ENCODE measurements at places on chromosomes 3 and 15.

DNA sequence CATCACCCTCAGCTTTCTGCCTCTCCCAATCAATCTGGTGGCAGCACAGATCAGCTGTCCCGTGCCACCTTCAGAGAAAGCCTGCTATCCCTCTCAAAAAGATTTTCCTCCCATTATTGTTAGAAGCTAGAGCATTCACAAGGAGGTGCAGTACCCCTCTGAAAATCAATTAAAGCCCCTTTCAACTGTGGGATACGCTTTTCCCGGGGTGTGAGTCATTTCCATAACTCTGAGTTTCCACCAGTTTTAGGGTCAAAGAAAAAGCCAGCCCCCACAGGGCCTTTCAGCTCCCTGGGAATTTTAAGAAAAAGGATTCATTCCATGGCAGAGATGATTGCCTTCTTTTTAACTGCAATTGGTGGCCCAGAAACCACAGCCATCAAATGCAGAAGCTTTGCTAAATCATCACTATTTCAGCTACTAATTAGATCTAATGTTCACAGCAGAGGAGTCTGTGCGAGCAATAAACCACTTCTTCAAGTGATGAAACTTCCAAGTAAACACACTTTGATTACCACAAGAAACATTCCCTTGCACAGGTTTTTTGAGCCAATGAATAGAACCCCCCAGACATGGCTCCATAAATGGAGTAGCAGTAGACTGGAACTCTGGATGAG lies 270.0 kb upstream of the TPRG1 start:
- no peak for DNase-seq

DNA sequence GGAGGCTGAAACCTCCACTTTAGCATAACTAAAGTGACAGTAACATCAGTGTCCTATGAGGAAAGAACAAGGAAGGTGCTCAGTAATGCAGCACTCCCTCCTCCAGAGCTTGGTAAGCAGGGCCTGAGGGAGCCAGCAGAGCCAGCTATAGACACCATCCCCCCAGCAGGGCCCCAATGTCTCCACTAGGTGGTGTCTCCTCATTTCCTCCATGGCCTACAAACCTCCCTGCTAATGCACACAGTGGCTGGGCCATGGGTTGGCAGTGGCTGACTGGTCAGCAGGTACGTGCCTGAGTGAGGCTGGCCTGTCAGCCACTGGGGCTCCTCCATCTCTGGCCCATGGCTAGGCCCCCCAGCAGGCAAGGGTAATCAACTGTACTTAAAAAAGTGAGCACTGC lies 13.6 kb downstream of the MRPS25 start:
- DNase-seq = peak; percentile 68

- no peak for DNase-seq
Measured at GRCh38 chr15:75739791-75740190, 27.1 kb upstream of the CSPG4 start.

GRCh38 chr15:99019558-99020540 lies 12.3 kb upstream of the PGPEP1L start:
- no peak for DNase-seq

DNA sequence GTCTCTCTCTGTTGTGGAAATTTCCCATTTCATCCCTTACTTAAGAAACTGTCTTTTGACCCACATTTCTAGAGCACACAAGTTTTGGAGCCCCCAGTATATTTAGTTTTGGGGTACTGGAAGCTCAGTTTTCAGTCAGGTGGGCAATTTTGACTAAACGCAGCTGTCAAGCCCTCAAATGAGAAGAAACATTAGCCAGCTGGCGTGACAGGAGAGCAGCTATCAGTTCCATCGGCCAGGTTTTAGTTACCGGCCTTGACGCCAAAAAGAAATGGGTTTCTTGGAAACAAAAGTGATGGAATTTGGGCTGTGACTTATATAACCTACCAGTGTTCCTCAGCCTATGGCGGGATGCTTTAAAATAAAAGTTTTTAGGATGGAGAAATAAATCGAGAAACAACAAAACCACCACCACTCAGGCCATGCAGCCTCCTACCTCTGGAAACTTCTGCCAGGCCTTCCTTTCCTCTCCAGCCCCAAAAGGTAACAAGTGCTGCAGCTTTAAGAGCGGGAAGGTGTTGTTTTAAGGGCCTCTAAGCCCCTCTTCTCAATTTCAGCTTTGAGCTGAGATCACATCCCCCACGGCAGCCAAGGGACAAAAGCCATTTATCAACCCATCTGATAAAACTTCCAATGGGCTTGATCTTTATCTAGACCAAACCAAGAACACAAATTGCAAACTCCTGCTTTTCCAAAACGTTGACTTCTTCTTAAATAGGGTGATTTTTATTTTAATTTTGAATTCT lies 18.3 kb downstream of the RGMA start:
- DNase-seq = no peak

DNA sequence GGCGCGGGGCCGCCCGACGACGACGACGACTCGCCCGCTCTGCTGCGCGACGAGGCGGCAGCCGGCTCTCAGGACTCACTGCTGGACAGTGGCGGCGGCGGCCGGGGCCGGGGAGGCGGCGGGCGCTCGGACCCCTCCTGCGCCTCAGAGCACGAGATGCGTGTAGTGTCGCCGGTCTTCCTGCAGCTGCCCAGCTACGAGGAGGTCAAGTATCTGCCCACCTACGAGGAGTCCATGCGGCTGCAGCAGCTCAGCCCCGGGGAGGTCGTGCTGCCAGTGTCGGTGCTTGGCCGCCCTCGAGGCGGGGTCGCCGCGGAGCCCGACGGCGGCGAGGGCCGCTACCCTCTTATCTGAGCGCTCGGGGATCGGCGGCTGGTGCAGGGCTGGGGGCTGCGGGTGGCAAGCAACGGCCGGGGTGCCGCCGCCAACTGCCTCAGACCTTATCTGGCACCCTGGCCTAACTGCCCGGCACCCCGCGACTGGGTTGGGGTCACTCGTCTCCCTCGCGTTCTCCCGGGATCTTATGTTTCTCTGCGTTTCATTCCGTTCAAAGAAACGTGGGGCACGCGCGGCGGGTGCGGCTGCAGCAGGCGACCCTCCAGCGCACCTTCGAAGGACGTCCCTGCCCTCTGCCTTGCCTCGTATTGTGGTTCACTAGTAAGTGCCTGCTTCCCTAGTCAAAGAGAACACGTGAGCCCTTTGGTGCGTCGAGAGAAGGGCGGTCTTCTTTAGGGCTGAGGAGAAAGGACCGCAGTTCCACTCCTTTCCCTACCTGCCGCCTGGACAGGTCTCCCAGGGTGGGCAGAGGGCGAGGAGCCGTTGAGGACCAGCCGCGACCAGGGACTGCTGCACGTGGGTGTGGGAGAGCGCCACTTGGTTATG lies 1.0 kb downstream of the C3orf80 start:
- DNase-seq = no peak

- DNase-seq = no peak
Measured at GRCh38 chr3:34361921-34362320, 563.5 kb downstream of the PDCD6IP start.

DNA sequence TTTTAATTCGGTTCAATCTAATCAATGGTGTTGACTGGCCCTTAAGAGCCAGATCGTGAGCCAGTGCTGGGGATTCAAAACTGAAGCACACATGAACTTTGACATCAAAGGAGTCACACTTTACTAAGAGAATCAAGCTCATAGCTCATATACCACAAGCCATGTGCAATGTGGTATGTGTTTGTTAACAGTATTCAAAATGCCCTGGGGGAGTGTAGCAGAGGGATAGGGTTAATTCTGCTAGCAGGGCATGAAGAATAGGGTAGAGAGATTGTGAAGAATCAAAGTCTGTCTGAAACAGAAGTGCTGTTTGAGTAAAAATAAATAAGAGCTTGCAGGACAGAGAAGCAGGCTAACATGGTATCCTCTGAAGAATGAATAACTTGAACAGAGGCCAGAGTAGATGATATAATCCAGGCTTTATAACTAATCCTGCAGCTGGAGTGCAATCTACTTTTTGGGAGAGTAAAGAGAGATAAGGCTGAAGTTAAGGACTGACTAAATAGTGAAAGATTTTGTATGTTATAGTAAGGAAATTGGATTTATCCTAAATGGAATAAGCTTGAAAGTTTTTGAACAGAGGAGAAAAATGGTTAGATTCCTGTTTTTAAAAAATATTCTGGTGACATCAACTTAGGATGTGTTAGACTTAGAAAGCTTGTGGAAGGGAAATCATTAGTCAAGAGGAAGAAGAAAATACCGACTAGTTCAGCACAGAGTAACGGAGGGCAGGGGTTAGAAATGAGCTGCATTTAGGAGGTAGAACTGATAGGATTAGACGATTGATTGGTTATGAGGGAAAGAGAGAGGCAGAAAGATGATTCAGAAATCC lies 292.0 kb downstream of the NFKBIZ start:
- DNase-seq = no peak

- no peak for DNase-seq
Measured at GRCh38 chr3:128128251-128128650, 4.6 kb upstream of the RUVBL1 start.

DNA sequence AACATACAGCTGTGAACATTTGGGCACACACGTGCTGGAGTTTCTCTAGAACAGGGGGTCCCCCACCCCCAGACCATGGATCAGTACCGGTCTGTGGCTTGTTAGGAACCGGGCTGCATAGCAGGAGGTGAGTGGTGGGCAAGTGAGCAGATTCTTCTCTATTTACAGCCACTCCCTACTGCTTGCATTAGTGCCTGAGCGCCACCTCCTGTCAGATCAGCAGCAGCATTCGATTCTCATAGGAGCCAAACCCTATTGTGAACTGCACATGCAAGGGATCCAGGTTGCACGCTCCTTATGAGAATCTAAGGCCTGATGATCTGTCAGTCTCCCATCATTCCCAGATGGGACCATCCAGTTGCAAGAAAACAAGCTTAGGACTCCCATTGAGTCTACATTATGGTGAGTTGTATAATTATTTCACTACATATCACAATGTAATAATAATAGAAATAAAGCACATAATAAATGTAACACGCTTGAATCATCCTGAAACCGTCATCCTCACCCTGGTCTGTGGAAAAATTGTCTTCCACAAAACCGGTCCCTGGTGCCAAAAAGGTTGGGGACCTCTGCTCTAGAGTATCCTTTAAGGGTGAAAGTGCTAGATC lies 25.8 kb downstream of the CHRM5 start:
- peak; percentile 12 for DNase-seq

- DNase-seq = no peak
Measured at GRCh38 chr3:108123326-108123725, 32.5 kb upstream of the CD47 start.

GRCh38 chr15:55587321-55588069 lies 650 bp downstream of the PYGO1 start:
- DNase-seq = peak; percentile 21

DNA sequence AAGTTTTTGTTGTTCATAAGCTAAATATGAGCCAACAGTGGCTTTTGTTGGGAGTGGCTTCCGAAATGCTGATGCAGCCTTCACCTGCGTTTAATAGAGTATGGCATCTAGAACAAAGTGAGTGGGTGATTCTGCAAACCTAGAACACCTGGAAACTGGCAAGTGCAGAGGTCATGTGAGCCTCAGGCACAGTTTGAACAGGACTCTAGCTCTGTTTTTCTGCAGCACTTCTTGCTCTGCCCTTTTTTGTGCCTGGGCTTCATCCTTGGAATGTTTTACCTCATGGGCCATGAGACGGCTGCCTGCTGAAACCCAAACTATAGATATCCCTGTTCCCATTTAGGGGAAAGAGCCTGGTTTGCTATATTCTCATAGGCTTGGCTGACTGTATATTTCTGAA lies 73.5 kb downstream of the LPP start:
- DNase-seq = no peak

GRCh38 chr15:55789066-55789660 lies 46.2 kb upstream of the PRTG start:
- DNase-seq = peak; percentile 78

GRCh38 chr3:26102376-26102775 lies 312.5 kb downstream of the OXSM start:
- DNase-seq = no peak

DNA sequence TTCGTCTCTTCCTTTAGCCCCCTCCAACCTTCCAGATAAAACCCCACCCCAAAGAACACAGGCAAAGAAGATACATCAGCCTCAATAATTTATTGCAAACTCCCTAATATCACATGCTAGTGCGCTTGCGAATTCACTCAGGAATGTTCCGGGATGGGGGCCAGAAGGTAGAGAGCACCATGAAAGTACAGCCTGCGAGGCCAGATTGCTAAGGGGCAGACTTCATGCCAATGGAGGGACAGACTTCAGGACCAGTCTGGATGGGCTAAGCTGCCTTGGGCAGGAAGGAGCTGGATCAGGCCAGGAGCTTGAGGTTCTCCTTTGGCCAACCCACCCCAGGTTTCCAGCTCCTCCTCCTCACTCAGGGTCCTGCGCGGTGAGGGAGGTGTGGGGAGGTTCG lies 13.4 kb downstream of the CIDEC start:
- DNase-seq = no peak

DNA sequence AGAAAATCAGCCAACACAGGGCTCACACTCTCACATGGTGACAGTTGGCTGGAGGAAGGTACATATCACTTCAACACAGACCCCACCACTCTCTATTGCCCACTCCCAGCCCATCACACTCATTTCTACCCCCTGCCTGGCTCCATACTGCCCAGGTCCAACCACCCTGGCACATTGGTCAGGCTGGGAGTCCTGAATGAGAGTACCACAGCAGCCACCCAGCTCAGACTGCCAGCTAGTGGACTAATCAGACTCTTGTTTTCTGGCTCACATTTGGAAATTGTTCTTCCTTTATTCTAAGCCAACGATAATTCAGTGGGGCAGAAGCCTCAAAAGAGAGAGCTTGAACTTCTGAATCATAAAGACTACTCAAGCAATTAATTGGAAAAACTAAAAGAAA lies 20.0 kb downstream of the MRPL46 start:
- no peak for DNase-seq

DNA sequence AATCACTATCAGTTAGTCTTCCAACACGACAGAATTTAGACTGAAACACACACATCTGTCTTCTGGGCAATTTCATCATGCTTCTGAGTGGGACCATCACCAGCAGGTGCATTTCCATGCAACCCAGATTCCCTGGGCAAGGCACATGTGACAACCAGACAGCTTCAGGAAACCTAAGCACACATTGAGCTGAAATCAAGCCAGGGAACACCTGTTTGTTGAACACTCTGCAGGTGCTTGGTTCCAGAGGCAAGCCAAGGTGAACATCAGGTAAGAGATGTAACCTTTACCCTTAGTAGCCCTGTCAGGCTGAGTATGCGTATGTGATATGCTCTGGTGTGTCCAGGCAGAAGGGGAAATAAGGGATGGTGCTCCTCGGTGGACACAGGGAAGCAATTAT lies 3.3 kb upstream of the PSMD2 start:
- no peak for DNase-seq

- DNase-seq = no peak
Measured at GRCh38 chr3:101379658-101380376, 59.4 kb upstream of the IMPG2 start.

GRCh38 chr3:189027626-189028155 lies 144.1 kb upstream of the TPRG1 start:
- no peak for DNase-seq

DNA sequence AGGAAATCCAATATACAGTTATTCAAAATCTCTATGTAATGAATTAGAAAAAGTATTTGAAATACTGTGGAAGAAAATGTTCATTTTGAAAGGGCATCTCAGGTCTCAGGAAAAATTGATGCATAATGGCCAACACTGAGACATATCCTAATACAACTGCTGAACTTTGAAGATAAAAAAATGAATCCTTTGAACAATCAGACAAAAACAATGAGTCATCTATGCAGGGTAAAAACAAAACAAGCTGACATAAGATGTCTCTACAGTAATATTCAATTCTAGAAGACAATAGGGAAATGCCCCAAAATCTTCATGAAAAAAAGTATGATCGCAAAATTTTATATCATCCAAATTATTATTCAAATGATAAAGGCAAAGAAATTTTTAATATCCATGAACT lies 34.0 kb upstream of the ZNF280D start:
- DNase-seq = no peak
